ENCODE measurements at places on chromosomes 11 and 22.
A peak's percentile ranks its signal among the peaks of the same experiment; 100 is the strongest.

DNA sequence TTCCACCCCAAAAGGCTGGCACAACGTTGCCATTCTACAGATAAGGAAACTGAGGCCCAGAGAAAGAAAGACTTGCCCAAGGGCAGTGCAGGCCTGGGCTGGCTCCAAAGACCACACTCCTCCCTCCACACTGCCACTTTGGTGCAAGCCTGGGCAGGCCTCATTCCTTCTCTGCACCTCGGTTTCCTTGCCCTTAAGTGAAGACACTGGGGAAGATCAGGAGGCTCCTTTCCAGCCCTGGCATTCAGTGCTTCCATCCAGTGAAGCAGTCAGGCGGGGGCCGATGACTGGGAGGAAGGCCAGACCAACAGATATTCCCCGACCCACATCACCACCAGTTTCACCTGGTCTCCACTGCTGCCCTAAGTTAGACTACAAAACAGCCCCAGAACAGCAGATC is 18.3 kb upstream of the TCF20 start:
- DNase-seq, result no peak

DNA sequence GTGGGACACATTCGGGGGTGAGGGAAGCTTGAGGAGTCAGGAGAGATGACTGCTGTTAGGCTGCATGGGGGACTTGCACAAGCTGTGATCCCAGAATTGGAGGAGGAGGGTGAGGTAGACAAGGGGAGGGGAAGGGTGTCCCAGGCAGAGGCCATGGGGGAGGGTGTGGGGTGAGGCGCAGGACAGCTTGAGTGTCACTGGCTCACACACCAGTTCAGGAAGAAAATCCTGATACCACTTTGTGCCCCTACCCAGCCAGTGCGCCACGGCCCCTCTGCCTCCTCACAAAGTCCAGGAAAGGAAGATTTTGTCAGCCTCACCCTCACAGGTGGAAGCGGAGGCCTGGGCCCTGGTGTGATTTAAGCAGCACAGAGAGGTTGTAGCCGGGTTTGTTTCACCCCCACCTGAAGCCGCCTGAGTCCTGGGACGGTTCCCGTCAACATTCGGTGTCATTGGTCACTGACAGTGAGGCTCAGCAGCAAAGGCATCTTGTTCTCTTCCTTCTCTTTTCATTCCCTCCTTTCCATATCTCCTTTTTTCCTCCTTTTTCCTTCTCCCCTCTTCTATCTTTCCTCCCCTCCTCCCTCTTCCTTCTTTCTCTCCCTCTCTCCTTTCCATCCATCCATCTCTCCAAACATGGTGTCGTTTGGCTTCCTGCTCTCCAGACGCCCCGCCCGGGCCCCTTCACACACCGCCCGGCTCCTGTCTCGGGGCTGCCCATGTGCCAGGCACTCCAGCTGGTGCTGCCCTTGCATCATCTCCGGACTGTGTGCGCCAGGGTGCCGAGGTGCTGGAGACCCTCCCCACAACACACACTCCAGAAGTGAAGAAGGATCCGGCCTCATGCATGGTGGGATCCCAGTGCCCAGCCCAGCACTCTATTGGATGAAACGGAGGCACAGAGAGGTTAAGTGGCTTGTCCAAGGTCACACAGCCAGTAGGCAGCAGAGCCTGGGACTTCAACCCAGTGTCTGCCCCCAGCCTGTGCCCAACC is 89.3 kb downstream of the MPPED1 start:
- no peak for DNase-seq

GRCh38 chr11:130474637-130475400 is 26.4 kb downstream of the ADAMTS15 start:
- no peak for DNase-seq

- no peak for DNase-seq
These were observed 58.9 kb upstream of the HORMAD2 start for GRCh38 chr22:30021338-30021737.

DNA sequence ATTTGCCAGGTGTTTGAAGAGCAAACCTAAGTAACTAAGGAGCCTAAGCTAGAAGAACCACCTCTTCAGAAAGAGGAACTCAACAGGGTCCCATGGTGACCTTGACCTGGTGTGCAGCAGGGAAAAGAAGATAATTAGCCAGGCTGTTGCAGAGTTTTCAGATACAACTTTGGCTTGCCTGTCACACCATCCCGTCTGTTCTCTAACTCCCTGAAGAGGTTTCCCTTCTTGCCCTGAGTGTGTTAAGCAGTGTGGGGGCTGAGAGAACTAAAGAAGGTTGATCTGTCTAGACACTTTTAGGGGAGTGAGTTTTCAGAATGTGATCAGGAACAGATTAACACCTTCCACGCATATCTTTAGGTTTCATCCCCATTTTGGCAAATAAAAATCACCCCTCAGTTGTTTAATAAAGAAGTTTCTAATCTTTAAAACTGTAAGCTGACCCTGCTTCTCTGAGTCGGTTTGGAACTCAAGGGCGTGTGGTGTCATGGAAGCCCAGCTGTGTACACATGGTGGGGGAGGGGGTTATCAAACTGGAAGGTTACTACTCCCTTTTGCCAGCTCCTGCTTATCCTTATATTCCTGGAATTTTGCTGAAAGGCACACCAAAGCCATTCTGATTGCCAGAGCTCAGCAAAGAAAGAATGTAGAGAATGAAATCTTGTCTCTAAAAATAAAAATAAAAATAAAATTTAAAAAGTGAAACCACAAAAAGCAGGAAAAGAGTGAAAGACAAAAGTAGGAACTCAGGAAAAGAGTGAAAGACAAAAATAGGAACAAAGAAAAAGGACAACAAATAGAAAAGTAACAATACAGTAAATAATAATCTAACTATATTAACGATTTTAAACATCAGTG is 70.2 kb downstream of the DBX1 start:
- no peak for DNase-seq

DNA sequence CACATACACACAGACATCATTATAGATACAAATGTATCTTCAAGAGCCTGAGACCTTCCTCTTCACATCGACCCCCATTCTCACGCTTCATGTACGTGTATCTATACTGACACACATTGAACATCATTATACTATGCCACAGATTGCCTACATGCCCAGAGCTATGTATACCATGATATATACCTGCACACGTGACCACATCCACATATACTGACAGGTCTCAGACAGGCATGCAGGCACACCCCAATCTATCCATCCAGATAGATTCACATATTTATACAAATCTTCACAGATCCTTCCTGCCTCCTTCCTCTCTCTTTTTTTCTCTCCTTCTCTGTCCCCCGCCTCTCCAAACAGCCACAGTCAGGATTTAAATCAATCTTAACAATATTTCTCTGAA is 140.1 kb downstream of the CEP164 start:
- DNase-seq, result no peak

- no peak for DNase-seq
These were observed 14.3 kb downstream of the EIF3M start for GRCh38 chr11:32597921-32598320.

GRCh38 chr11:61279934-61280659 is 15.0 kb downstream of the VWCE start:
- DNase-seq, result no peak

DNA sequence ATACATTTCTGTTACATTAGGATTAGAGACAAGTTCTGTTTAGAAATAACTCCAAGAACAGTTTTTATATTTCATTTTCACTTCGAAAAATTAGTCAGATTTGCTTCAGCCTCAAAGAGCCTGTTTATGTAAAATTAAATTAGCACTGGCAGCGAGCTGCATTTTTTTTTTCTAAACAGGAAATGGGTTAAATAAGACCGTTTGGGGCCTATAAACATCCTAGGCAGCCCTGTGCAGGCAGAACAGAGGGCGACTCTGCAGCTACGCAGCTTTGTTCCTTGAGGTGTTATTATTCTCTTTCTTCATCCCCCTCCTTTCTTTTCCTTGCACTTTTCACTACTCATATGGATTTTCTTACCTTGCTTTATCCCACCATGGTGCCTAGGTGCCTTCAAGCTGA is 48.7 kb downstream of the CWC15 start:
- DNase-seq, result no peak

DNA sequence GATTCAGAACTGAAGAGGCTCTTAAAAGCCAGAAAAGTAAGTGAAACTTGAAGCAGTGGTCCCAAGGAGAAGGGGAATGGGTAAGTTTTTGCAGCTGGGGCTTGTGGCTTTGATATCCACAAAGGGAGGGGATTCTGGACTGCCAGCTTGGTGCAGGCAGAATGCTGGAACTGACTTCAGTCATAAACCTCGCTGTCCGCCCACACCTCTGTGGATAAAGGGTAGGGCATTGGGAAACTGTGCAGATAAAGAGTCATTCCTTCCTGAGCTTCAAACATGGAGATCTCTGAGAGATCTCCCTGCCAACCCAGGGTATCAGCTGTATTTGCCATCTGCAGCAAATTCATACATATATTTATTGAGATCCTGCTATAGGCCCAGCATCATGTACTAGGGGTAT is 124.3 kb upstream of the OR9Q1 start:
- DNase-seq, result no peak

DNA sequence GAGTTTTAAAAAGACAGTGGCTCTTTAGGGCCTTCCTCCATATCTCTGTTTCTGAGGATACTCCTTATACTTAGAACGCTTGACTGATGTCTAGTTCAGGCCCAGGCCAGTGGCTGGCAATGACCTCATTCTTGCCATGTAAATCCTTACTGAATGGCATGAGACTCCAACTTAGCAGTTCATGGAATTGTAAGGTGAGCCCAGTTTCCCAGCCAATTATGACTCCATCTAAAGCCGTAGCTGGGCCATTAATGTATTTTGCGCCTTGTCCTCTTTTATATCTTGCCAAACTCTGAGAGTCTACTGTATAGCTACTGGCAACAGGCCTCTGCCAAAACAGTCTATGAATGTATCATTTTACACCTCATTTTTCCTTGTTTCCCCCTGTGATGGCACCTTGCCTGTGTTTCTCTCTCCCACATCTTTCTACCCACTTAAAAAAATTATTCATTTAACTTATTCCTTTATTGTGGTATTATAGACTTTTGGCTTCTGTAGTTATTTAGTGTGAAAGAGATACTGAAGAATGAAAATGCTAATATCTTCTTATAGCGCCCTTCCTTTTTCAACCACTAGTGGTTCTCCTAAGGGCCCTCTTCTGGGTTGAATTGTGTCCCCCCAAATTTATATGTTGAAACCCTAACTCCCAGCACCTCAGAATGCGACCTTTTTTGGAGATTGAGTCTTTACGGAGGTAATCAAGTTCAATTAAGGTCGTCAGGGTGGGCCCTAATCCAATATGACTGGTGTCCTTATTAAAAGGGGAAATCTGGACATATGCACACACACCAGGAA is 67.4 kb downstream of the ZNRF3 start:
- no peak for DNase-seq

GRCh38 chr11:134266440-134266839 is 9.7 kb upstream of the GLB1L3 start:
- no peak for DNase-seq

GRCh38 chr11:554428-555226 is 5.9 kb downstream of the LMNTD2 start:
- peak; percentile 87 for DNase-seq

DNA sequence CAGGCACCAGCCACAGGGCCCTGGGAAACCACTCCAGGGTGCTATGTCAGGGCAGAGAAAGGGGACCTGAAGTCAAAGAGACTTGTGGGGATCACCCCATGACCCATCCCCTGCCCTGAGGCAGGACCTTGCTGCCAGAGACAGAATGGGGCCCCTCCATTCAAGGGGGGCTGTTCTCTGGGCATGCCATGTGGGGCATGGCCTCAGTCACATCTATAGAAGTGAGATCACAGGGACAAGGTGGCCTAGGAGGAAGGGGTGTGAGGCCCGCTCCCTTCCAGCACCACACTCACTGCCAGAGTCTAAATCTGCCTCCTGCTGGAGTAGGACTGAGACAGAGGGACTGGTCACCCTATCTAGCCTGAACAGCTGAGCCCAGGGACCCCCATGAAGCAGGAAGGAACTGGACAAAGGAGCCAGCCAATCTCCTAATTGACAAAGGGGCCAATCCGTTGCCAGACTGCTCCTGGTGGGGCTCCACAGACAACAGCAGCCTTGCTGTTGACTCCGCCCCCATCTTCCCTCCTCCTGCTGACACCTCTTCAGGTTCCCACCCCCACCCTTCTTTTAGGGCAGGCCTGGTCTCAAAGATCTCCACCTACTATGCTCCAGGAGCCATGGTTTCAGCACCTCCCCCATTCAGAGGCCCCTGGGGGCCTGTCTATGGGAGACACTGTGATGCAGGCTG is 26.0 kb downstream of the NEAT1 start:
- peak; percentile 55 for DNase-seq

- DNase-seq, result peak; percentile 40
These were observed 447.1 kb downstream of the TBC1D22A start for GRCh38 chr22:47209547-47210023.

GRCh38 chr11:96263238-96263763 is 79.7 kb downstream of the MAML2 start:
- DNase-seq, result no peak

DNA sequence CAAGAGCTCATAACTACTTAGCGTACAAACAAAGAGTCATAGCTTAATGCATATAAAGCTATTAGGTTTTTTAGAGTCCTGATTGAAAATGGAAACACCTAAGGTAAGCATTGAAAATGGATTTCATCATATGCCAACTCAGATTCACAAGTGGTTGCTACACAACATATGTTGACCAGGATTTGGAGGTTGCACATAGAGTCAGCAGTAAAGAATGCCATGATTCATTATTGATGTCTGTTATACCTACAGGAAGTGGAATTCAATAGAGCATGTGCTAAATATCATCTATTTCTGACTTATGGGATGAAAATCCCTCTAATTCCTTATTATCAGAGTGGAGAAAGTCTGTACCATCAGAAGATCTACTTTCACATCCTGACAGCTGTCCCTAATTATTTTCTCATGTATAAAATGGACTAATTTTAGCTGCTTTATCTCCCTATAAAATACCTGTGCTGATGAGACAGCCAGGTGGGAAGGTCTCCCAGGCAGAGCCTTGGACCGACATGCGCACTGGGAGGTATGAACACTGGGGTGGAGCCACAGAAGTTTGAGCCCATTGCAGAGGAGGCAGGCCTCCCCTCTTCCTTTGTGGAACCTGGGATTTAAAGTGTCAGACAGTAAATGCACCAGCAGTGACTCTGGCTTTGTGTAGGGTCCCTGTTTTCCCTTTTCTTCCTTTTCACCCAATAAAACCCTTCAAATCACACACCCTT is 204.2 kb downstream of the AASDHPPT start:
- DNase-seq, result no peak

GRCh38 chr11:93525601-93526345 is 17.4 kb downstream of the SMCO4 start:
- DNase-seq, result no peak

DNA sequence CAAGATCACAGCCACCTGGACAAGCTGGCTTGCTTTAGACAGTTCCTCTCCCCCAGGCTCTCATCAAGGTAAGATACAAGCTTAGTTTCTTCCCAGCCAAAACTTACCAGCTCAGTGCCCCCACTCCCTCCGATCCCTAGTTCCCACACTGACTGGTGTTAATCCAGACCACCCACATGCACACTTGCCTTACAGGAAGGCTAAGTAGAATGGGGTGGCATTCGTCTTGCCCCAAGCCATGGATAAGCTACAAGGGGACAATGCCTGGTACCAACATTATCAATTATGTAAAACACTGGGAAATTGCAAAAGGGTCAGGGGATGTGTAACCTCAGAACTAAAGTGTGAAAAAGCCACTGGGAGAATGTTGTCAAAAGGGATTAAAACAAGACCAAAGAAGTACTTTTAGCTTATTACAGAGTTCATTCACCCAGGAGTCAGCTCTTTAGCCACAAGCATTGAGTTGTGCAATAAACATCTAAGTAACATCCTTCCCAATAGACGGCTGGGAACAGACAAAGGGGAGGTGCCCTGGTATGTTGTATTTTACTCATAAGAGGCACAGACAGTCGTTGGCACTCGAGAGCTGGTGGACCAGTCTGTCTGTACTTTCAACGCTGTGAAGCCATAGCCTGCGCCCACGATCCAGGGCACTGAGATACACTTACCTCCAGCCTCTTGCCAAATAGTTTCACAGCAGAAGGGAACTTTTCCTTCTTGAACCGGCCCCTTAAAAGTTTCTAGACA is 1.1 kb downstream of the DHCR7 start:
- no peak for DNase-seq

All from activated CD8-positive, alpha-beta memory T cell treated with anti-CD3 and anti-CD28 coated beads for 24 hours (primary cell).